ENCODE measurements at places on chromosomes 12 and 14.

DNA sequence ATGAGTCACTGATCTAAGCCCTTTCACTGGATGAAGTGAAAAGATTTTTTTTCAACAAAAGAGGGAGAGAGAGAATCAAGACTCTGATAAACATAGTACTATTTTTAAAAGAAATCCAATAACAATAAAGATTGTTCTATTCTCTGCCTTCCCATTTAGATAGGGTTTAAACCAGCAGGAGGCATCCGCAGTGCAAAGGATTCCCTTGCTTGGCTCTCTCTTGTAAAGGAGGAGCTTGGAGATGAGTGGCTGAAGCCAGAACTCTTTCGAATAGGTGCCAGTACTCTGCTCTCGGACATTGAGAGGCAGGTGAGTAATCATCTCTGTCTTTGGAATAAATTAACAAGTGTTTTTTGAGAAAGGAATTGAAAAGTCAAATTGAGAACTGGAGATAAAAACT lies 124.9 kb downstream of the DERA start:
- DNase-seq = no peak

- DNase-seq = no peak
Measured at GRCh38 chr12:104632724-104633201, 176.0 kb downstream of the CHST11 start.

DNA sequence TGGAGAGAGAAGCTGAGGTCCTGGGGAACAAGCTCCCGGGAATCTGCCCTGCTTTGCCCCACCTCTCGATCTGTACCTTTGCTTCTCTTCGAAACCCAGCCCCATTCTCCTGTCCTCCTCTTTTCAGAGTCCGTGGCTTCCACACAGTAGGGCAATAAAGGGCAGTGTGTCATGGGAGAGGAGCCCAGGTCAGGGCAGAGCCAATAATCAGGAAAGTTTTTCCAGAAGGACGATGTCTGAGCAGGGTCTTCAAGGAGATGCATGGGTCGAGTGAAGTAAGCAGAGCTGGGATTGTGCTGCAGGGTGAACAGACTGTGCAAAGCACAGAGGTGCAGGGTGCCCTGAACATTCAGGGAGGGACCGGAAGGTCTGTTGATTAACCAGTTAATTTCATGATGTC lies 22.1 kb upstream of the SERPINA4 start:
- no peak for DNase-seq

GRCh38 chr14:54572316-54572715 lies 5.4 kb downstream of the SAMD4A start:
- no peak for DNase-seq

DNA sequence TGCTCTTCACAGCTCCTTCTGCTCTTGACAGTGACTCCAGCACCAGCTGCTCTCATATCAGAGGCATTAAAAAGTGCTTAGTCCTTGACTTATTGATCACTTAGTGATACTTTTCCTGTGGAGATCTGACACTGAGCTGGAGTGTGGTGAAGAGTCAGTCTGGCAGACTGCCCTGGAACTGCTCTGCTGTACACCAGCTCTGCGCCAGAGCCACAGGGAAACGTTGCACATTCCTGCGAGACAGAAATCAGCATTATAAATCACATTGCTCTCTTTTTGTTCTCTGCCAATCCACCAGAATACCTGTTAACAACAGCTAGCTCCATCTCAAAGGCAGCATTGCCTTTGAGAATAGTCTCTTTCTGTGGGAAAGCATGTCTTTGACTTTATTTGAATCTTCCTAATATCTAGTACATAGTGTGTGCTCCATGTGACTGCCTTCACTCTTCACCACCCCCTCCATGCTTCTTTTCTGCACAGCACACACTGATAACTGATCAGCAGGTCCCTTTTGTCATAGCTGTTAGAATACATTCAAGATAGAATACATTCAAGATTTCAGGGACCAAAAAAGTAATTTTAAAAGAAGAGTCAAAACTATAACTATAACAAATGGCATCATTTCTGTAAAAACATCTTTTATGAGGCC lies 48.2 kb upstream of the VSX2 start:
- no peak for DNase-seq

DNA sequence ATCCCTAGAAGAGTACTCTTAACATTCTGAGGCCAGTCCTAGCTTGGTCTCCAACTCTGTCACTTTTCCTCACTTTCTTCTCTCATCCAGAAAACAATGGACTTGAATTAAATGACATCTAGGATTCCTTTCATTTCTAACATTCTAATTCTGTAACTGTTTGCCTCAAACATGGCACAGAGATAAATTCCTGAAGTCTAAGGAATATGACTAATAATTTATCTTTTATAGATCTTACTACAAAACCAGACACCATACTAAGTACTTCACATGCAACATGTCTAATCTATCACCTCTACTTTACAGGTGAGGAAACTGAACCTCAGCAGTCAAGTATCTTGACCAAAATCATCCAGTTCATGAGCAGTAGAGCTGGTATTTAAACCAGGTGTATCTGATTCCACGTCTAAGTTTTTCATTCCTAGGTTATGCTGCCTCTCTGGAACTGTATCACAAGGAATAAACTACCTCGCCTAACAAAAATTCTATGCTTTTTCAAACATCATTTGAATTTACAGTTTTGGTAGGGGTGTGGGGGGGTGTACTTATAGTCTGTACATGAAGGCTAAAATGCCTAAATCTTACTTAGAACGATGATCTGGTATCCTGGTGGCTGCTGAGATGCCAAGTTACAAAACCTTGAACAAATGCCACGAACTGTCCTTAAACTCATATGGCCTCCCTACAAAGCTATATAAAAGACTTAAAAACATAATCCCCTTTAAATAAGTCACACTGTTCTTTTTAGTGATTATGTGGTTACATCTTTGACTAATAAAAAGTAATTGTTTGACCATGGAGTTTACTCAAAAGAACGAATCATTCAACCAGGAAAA lies 41.6 kb downstream of the ATXN2 start:
- DNase-seq = no peak

- DNase-seq = no peak
Measured at GRCh38 chr14:51073731-51074130, 21.2 kb downstream of the TRIM9 start.

GRCh38 chr14:99137913-99138571 lies 134.0 kb downstream of the BCL11B start:
- no peak for DNase-seq

- DNase-seq = no peak
Measured at GRCh38 chr14:99781091-99781490, 12.1 kb upstream of the EML1 start.

DNA sequence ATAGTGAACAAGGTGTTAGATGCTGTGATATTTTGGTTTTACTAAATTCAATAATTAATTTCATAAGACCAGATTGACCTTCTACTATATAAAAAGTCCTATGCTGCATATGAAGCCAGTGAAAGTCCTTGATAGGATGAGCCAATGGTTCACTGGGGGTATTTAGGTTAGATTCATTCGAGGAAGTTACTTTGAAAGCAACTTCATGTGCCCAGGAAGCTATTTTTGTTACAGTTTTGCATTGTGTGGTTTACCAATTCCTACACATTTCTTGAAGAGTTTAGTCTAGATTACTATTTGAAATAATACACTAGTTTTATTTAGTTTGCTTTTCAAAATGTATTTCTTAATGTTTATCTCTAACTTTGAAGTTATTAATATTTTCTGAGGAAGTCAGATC lies 58.5 kb upstream of the RMST start:
- DNase-seq = no peak

DNA sequence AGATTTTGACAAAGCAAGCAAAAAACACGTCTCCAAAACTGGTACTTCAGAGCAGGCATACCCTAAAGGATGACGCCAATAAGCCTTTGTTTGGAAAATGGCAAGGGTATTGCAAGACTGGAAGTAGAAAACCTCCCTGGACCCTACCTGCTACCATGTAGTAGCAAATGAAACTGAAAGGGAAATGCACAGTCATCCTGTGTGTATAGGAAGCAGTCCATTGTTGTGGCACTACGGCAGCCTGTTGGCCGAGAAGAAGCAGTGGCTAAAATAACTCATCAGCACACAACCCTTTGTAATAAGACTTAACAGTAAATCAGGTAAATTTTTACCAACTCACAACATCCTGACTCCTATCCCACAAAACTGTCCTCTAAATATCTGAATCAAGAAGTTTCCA lies 386.4 kb downstream of the RGS6 start:
- DNase-seq = no peak

DNA sequence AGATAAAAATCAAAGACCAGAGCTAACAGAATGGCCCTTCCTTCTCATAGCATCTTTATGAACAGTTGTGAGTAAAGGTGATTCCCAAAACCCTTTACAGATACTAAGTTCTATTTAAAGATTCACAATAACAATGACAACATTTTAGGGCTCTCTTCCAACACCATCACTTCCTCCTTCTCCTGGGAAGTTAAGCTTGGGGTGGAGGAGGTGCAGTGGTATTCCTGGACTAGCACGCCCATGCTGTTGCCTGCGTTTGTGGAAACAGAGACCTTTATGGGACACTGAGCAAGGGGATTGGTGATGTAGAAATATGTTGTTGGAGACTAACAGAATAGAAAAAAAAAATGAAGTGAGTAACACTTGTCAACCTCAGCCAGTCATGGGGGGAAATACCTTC lies 22.5 kb downstream of the SYNE2 start:
- DNase-seq = no peak

GRCh38 chr12:25699454-25699853 lies 146.4 kb upstream of the LMNTD1 start:
- DNase-seq = no peak

DNA sequence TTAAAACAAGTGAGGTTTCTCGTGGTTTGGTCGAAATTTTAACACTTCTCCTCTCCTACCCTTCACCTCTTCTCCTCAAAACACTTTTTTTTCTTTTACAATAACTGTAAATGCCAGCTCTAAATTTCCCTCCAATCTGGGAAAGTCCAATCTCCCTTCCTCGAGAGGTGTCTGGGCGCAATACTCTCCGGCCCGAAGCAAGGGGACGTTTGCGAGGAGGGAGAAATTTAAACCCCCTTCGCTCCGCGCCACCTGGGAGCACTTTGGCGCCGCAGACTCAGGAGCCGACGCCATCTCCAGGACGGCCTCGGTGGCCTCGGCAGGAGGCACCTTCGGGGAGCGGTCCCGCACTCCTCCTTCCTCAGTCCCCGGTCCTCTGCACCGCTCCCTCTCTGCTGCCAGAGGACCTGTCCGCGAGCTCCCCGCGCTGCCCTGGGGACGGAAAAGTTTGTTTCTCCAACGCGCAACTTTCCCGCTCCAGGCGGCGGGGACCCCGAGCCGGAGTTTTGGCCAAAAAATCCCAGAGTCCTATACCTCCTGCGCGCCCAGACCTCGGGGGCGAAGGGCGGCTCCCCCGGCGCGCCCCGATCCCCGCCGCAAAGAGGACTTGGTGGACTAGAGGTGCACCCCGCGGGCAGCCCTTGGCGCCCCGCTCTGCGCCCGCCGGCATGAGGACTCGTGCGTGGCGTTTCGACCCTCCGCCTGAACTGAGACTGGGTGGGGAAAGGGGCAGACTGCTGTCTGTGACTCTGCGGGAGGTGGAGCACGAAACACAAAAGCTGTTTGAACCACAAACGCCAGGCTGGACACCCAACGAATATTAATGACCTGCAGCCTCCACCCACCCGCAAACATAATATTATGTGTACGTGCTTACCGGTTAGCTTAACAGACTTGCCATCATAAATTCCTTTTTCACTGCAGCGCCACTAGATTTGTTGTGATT lies 95.2 kb upstream of the HMGA2 start:
- DNase-seq = no peak

- DNase-seq = no peak
Measured at GRCh38 chr12:122079033-122079531, 526 bp downstream of the MLXIP start.

- no peak for DNase-seq
Measured at GRCh38 chr12:55663391-55663790, 26.7 kb downstream of the OR10P1 start.

GRCh38 chr12:112116232-112117060 lies 7.9 kb upstream of the NAA25 start:
- no peak for DNase-seq

GRCh38 chr14:61621444-61621843 lies 73.9 kb upstream of the HIF1A start:
- DNase-seq = no peak

DNA sequence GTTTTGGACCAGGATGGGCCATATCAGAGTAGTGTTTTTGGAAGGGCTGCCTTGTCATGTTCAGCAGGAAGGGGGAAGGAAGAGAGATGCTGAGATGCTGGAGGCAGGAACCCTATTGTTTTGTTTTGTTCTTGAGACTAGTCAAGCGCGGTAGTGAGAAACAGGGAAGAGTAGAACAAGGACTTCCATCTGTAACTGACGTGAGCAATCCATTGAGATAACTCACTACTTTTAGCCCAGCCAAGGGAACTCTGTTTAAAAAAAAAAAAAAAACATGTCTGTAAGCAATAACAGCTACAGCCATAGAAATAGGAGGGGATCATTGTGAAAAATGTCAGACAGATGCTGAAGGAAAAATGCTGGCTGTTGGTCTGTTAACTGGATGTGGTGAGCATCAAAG lies 34.0 kb downstream of the CD9 start:
- DNase-seq = no peak

DNA sequence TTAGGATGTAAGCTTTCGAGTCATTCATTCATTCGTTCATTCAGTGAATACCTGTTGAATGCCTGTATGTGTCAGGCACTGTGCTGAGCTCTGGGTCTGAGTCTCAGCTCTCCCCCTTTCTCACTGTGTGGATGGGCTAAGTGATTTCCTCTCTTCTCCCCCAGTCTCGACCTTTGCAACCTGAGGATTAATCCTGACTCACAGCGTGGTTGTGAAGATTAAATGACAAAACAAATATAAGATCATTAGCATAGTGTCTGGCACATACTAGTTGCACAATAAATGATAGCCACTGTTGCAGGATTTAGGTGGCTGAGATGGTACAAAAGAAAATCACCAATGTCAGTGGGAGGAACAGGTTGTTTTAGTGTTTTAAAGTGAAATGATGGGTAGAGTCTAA lies 136.7 kb downstream of the GPR135 start:
- no peak for DNase-seq

DNA sequence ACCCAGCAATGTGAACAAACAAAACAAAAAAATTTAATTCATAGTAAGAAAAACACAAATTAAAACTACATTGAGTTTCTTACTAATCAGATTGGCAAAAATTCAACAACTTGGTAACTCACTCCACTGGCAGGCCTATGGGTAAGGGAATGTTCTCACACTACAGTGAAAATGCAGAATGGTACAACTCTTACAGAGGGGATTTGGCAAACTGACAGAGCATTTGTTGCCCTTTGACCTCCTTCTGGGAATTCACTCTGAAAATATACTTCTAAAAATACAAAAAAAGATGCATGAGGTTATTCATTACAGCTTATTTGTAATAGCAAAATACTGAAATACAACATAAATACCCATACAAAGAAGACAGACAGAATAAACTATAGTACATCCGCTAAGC lies 32.8 kb downstream of the ABCD2 start:
- DNase-seq = no peak

- DNase-seq = no peak
Measured at GRCh38 chr14:97315790-97316189, 518.6 kb downstream of the VRK1 start.

- no peak for DNase-seq
Measured at GRCh38 chr12:94031763-94032162, 116.6 kb upstream of the PLXNC1 start.

- no peak for DNase-seq
Measured at GRCh38 chr12:103997286-103997900, 31.7 kb downstream of the TDG start.

- DNase-seq = no peak
Measured at GRCh38 chr12:51025338-51025835, 797 bp downstream of the SLC11A2 start.
